CD8-positive, alpha-beta memory T cell (primary cell): ENCODE measurements at places on chromosomes 5 and 9. TPM values are rescaled to one million over a fixed set of nuclear protein-coding genes. Genes with fewer than 3 reads are reported as not detected.

DNA sequence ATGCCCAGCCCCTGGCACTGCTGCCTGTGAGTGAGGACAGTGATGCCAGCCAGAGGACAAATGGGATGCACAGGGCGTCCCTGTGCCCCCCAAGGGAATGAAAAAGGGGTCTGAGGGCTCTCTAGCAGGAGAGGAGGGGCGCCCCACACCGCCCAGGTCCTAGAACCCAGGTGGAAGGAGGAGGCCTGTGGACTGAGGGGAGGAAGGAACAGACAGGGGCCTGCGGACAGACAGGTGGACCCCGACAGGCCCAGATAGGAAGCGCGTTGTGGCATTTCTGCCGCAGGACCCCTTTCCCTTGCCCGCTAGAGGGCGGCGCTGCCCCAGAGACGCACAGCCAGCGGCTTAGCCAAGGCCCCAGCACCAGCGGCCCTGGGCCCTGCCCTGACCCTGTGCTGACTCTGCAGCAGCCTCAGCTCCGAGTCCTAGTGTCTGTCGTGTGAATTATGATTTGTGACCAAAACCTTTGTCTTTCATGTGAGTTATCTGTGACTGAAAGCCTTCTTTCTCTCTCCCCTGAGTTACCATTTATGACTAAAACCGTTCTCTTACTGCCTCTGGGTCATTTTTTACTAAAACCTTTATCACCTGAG, 30.7 kb downstream of the TRIP13 start:
- DNase-seq, result peak; percentile 51
- no peak overlapping the region for H3K4me3 ChIP-seq
- no peaks in the 10 kb centered on the region for H3K36me3 ChIP-seq

GRCh38 chr9:14992081-14992480, 81.9 kb upstream of the FREM1 start:
- peak overlapping the region; percentile 67 for H3K4me3 ChIP-seq
- no peaks in the 10 kb centered on the region for H3K27me3 ChIP-seq
- no peak for DNase-seq
- peaks cover 29% of the 10 kb centered on the region for H3K4me1 ChIP-seq

- H3K27ac ChIP-seq, result no peak overlapping the region
- no peaks in the 10 kb centered on the region for H3K27me3 ChIP-seq
- H3K4me1 ChIP-seq, result no peaks in the 10 kb centered on the region
- no peak overlapping the region for H3K4me3 ChIP-seq
- no peaks in the 10 kb centered on the region for H3K36me3 ChIP-seq
Measured at GRCh38 chr5:82376307-82376706, 98.2 kb upstream of the RPS23 start.

BHMT2 gene
- total RNA-seq, result not detected

FKBP15 gene
- 29.8 TPM for total RNA-seq

DNA sequence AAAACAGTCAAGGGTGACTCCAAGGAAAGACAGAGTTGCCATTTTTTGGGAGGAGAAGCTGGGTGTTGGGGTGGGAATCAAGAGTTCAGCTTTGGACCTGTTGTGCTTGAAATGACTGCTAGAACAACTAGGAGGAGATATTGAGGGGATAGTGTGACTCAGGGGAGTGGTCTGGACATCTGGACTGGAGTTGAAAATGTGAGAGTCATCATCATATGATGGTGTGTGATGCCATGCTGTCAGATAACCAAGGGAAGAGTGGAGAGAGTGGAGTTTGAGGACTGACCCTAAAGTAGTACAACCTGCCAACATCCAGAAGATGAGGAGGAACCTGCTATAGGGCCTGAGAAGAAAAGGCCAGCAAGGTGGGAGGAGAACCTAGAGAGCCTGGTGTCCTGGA, 199.7 kb downstream of the ARHGEF28 start:
- DNase-seq, result no peak
- H3K27ac ChIP-seq, result no peak overlapping the region
- H3K4me3 ChIP-seq, result no peak overlapping the region
- no peaks in the 10 kb centered on the region for H3K36me3 ChIP-seq
- no peaks in the 10 kb centered on the region for H3K27me3 ChIP-seq

DNA sequence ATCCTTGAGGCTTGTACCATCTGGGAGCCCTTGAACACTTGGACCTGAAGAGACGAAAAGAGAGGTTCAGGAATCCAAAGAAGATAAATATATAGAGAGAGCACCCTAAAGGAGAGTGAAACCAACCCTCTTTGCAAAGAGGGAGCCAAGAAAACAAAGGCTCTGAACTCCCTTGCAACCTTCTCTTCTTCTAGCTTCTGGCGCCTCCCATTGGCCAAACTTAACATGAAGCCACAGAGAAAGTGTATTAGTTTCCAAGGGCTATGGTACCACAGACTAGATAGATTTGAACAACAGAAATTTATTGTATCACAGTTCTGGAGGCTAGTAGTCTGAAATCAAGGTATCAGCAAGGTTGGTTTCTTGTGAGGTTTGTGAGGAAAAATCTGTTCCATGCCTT, 175.1 kb downstream of the HCN1 start:
- DNase-seq, result no peak
- no peaks in the 10 kb centered on the region for H3K27me3 ChIP-seq
- no peak overlapping the region for H3K27ac ChIP-seq
- no peak overlapping the region for H3K4me3 ChIP-seq
- H3K36me3 ChIP-seq, result no peaks in the 10 kb centered on the region

RNF180 gene
- not detected for total RNA-seq

NR6A1 gene
- 2.4 TPM for total RNA-seq

DNA sequence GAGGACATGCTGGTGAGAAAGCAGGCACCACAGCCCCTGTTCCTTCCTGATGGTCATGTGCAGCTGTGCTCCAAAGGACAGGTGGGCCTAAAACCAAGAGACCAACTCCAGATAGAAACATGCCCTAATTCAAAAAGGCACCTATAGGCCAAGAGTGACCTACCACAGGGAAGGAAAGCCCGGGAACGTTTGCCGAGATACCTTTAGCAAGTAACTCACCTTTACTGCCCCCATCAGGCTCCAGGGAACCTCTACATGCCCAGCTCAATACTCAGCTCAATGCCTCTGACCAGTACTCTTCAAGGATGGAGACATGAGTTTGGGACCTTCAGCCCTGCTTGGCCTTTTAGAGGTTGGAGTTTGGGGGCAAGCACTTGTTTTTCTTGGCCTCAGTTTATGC, 172.8 kb upstream of the FSTL4 start:
- no peak for DNase-seq
- H3K4me1 ChIP-seq, result no peaks in the 10 kb centered on the region
- H3K27me3 ChIP-seq, result no peaks in the 10 kb centered on the region
- no peak overlapping the region for H3K27ac ChIP-seq

- no peaks in the 10 kb centered on the region for H3K27me3 ChIP-seq
- DNase-seq, result no peak
- no peaks in the 10 kb centered on the region for H3K36me3 ChIP-seq
- no peaks in the 10 kb centered on the region for H3K4me1 ChIP-seq
Measured at GRCh38 chr5:62144401-62145022, 161.5 kb upstream of the KIF2A start.

GRCh38 chr5:41683181-41683580, 172.8 kb upstream of the PLCXD3 start:
- no peak overlapping the region for H3K27ac ChIP-seq
- DNase-seq, result no peak
- no peaks in the 10 kb centered on the region for H3K36me3 ChIP-seq
- H3K27me3 ChIP-seq, result no peaks in the 10 kb centered on the region

GRCh38 chr5:39543335-39543734, 118.6 kb upstream of the DAB2 start:
- no peaks in the 10 kb centered on the region for H3K4me1 ChIP-seq
- no peaks in the 10 kb centered on the region for H3K36me3 ChIP-seq
- H3K27me3 ChIP-seq, result no peaks in the 10 kb centered on the region
- no peak overlapping the region for H3K4me3 ChIP-seq
- DNase-seq, result no peak

GRCh38 chr9:35748858-35749514, at the start of the genes GBA2 and RGP1:
Gene GBA2, minus strand, starts transcription at chr9:35749228. Its CDS starts 524 bp downstream, at chr9:35748704.
Gene RGP1, plus strand, starts transcription at chr9:35749287. Its CDS starts 469 bp downstream, at chr9:35749756.
- DNase-seq, result peak; percentile 60
- no peaks in the 10 kb centered on the region for H3K27me3 ChIP-seq
- peaks cover 42% of the 10 kb centered on the region for H3K36me3 ChIP-seq
- peaks cover 38% of the 10 kb centered on the region for H3K4me1 ChIP-seq
- peak within 1 kb of the TSS; percentile 75 for H3K27ac ChIP-seq

- no peaks in the 10 kb centered on the region for H3K36me3 ChIP-seq
- H3K4me3 ChIP-seq, result no peak overlapping the region
- H3K27me3 ChIP-seq, result no peaks in the 10 kb centered on the region
- DNase-seq, result no peak
Measured at GRCh38 chr9:74821636-74822035, 66.1 kb downstream of the TRPM6 start.

ZBED3 gene
- 1.3 TPM for total RNA-seq

DNA sequence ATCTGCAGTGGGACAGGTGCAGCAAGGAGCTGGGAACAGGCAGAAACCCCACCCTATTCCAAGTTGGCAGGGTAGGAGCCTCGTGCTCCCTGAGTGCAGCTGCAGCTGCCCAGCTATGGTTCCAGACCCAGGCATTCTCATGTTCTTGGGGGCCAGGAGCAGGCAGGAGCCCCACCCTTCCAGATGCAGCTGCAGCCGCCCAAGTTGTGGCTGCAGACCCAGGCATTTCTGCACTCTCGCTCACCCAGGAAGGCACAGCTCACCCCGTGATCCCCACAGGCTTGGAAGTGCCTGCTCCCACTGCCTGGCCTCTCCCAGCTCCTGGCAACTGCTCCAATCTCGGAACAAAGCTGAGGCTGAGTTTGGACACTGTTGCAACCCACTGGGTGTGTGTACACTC, 275.8 kb upstream of the ADRA1B start:
- no peak overlapping the region for H3K27ac ChIP-seq
- no peaks in the 10 kb centered on the region for H3K36me3 ChIP-seq
- H3K4me1 ChIP-seq, result no peaks in the 10 kb centered on the region

DNA sequence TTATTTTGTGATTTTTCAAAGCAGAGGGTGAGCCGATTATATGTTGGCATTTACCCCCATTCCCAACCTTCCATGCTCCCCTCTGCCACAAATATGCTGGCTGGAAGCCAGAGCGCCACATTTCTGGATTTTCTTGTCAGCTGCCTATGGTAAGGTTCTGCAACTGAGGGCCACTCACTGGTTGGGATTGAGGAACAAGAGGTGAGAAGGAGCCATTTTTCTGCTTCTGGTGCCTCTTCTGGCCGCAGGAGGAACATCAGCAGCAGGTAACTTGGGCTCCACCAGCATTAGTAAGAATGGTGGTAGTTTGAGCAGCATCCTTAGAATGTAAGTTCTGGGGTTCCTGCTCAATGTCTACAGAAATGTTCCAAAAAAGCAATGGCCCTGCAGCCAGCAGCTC, 159.5 kb upstream of the MAST4 start:
- no peak for DNase-seq
- H3K36me3 ChIP-seq, result no peaks in the 10 kb centered on the region
- H3K4me1 ChIP-seq, result no peaks in the 10 kb centered on the region
- no peak overlapping the region for H3K27ac ChIP-seq
- no peaks in the 10 kb centered on the region for H3K27me3 ChIP-seq
- H3K4me3 ChIP-seq, result no peak overlapping the region

COX7C gene
- total RNA-seq, result 647 TPM

OLFML2A gene
- total RNA-seq, result not detected

DNA sequence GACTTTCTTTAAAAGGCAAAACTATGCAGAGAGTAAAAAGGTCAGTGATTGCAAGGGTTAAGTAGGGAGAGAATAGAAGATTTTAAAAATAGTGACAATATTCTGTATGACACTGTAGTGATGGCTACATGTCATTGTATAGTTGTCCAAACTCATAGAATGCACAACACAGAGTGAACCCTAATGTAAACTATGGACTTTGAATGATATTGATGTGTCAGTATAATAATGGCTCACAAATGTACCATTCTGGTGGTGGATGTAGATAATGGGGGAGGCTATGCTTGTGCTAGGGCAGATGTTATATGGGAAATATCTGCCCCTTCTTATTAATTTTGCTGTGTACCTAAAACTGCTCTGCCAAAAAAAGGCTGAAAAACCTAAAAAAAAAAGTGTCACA, 468.9 kb downstream of the KIF4B start:
- H3K4me3 ChIP-seq, result no peak overlapping the region
- DNase-seq, result no peak
- H3K27ac ChIP-seq, result no peak overlapping the region
- H3K27me3 ChIP-seq, result no peaks in the 10 kb centered on the region

TNC gene
- 1.2 TPM for total RNA-seq

DNA sequence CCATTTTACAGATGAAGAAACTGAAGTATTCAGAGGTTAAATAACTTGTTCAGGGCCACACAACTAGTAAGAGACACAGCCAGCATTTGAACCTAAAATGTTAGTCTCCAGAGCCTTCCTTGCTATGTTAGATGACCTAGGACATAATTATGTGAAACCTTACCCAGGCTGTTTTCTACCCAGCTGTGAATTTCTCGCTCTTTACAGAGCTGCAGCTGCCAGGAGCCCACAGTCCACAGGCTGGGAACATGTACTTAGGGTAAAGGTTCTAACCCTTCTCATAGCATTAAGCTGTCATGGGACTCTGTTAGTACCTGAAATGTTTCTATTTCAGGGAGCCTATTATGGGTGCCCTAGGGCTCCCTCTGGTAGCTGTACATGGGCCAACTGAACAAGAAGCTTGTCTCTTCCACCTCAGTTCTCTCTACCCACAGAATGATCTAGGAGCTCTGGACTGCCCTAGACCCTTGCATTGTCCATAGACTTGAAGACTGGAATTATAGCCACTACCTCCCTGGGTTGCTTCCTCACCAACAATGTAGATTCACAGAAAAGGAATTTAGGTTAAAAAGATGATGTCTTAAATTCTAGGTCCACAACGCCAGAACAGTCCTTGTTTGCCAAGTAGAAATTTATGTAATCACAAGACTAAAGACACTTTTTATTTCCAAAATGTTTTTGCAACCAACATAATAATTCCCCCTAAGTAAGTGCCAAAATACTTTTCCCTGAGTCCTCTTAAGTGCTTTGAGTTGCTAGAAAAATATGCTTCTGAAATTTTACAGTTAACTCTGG, 262.9 kb downstream of the PIK3R1 start:
- H3K27ac ChIP-seq, result no peak overlapping the region
- no peaks in the 10 kb centered on the region for H3K27me3 ChIP-seq
- no peak overlapping the region for H3K4me3 ChIP-seq
- no peaks in the 10 kb centered on the region for H3K4me1 ChIP-seq

PDE6A gene
- not detected for total RNA-seq

- no peak for DNase-seq
- H3K36me3 ChIP-seq, result peaks cover 16% of the 10 kb centered on the region
- no peak overlapping the region for H3K27ac ChIP-seq
- no peaks in the 10 kb centered on the region for H3K27me3 ChIP-seq
Measured at GRCh38 chr9:127954831-127955293, 17.2 kb upstream of the DPM2 start.

DNA sequence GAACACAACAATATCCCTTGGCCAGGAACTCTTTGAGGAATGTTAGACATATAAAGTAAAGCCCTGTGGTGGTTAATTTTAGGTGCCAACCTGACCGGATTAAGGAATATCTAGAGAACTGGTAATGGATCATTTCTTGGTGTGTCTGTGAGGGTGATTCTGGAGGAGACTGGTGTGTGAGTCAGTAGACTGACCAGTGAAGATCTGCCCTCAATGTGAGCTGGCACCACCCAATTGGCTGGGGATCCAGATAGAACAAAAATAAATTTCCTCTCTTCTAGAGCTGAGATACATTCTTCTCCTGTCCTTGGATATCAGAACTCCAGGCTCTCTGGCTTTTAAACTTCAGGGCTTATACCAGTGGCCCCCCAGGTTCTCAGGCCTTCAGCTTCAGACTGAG, 56.2 kb upstream of the TNPO1 start:
- H3K4me1 ChIP-seq, result no peaks in the 10 kb centered on the region
- H3K27me3 ChIP-seq, result peaks cover 5% of the 10 kb centered on the region
- no peak for DNase-seq
- H3K4me3 ChIP-seq, result no peak overlapping the region
- H3K27ac ChIP-seq, result no peak overlapping the region
- no peaks in the 10 kb centered on the region for H3K36me3 ChIP-seq

ZNF608 gene
- total RNA-seq, result not detected
